Thoracic aorta (tissue), 2 donors: ENCODE measurements at places on chromosomes 5 and 9. TPM values are rescaled to one million over a fixed set of nuclear protein-coding genes. Genes with fewer than 3 reads are reported as not detected.

DNA sequence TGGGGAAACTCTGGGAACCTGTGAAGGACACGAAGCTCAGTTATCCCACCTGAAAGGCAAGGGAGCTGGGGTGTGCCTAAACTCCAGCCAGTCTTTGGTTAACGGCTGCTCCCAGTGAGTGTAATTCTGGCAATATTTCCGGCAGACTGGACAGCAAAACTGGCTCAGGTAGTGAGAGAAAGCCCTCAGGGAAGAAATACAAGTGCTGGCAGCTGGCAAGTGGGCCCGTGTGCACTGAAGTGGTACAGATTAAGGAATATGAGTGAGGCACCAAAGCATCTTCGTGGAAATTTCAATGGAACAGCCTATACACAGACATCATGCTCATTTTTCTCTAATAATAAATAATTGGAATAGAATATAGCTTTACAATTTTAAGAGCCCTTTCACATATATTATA, 56.2 kb downstream of the ABHD17B start:
- DNase-seq, result no peak

The OLFML2A gene
- total RNA-seq, result 5.4 TPM

GRCh38 chr5:34740389-34740806, 84.3 kb downstream of the RAI14 start:
- no peak for DNase-seq

The ORM2 gene
- total RNA-seq, result not detected
